Stimulated activated CD8-positive, alpha-beta memory T cell treated with anti-CD3 and anti-CD28 coated beads, Interleukin-15, amount 100 ng/mL, for 48 hours (primary cell): ENCODE measurements at places on chromosomes 5 and 9.
A peak's percentile ranks its signal among the peaks of the same experiment; 100 is the strongest.

DNA sequence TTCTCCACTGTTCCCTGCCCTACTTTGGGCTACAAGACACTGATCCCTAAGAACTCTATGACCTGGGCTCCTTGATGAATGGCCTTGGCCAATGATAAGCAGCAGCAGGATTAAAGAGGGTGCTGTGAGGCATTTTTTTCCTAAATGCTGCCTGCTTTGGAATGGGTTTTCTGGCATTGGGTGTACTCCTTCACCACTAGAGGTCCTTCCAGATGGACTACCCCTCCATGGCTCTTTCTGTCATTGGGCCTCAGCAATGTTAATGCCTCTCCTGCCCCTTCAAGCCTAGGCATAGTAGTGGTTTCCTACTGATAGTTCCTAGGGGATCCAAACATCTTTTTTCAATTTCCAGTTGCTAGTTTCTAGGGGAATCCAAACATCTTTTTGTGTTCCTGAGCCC is 319.3 kb upstream of the RPS23 start:
- no peak for DNase-seq

DNA sequence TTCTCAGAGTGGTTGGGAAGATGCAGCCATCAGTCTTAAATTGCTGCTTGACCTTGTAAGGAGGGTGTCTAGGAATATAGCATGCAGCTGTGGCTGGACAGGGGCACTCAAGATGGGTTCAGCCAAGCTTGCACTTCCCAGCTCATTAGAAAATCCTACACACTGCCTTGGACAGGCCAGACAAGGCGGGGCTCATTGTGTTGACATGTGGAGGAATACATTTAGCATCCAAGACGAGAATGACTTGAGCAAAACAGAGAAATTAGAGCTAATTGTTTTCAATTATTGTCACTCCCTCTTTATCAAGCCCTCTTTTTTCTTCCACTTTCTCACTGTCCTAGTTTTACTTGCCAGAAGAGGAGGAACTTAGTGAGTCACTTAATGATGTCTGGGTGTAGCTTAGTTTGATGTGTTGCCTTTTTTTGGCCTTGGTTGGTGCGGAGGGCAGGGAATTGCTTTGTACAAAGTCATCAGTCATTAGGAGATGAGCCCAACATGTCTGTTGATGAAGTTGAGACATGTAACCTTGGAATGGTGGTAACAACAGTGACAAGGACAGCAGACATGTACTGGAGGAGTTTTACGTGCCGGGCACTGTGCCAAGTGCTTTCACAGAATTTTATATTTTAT is 1219.3 kb upstream of the WWC1 start:
- DNase-seq: no peak

- no peak for DNase-seq
These were observed 45.5 kb downstream of the ECPAS start for GRCh38 chr9:111438541-111439235.

DNA sequence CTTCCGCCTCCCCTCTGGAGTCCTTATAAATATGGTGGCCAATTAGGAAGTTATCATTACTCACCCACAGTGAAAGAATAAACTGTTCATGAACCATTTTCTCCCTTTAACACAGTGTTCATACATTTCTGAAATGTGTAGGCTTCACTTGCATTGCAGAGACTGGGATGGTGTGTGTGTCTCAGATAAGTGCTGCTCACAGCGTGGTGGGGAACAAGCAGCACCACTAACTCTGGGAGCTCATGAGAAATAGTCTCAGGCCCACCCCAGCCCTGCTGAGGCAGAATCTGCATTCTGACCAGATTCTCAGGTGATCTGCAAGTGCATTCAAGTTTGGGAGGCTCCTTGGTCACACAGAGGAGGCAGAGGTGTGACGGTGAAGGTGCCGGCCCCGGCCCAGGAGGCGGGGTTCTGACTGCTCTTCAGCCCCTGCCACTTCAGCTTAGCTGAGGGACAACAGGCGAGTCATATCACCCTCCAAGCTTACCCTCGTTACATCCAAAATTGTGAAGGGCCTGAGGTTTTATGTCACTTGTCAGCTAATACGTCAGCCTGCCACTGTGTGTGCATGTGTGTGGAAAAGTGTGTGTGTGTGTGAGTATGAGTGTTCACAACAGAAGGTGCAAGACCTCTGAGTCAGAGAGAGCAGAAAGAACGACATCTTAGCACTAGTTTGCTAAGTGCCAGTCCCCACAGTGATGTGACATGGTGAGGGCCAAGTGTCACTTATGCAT is 34.7 kb downstream of the DAP start:
- no peak for DNase-seq

DNA sequence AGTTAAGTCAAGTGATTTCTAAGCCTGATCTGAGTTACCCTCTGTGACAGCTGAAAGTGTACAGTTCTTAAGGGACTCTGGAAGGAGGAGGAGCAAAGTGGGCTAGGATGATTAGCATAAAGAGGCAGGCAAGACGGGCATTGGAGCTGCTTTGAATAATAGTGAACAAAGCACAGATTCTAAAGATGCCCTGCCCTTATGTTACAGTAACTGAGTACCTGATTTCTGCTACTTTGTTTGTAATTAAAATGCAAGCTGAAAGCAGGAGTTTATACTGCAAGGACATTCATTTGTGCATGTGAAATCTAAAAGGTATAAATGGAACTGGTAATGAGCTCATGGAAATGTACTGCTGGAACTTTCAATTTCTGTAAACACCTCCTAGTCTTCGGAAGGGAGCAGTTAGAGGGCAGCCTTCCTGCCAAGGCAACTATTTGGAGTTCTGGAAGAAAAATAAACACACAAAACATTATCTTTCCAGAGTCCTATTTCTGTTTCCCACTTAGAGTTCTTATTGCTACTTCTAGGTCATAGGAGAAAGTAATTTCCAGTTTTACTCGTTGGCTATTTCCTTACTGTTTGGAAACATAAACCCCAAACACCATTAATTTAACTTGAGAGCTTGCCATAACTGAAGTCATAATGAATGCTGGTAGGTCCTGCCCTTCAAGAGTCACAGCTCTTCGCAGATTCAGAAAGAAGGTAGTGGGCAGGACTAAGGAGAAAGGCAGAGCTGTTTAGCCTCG is at the start of gene RANBP3L:
TSS of gene RANBP3L (minus strand) at position 45 of the 746 bp plus-strand sequence. CDS start 486 bp downstream, outside the sequence.
- no peak for DNase-seq

GRCh38 chr5:98969400-98969799 is 40.6 kb upstream of the CHD1 start:
- no peak for DNase-seq

GRCh38 chr5:54845567-54845941 is 139.8 kb downstream of the ESM1 start:
- DNase-seq: no peak

DNA sequence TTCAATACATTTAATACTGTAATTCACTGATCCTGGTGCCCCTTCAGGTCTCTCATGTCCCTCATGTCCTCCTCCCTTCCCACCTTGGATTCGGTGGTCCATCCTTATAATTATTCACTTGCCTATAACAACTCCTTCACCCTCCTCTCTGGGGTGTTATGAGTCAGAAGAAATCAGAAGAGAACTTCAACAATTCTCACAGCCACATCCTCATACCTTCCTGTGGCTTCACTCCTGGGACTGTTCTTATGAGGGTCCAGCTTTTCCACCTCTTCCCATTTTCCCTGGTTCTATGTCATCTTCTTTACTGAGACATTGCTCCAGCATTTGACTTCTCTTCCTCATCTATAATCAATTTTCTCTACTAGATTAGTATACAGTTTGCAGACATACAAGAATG is 406.1 kb downstream of the NR2F1-AS1 start:
- DNase-seq: no peak

DNA sequence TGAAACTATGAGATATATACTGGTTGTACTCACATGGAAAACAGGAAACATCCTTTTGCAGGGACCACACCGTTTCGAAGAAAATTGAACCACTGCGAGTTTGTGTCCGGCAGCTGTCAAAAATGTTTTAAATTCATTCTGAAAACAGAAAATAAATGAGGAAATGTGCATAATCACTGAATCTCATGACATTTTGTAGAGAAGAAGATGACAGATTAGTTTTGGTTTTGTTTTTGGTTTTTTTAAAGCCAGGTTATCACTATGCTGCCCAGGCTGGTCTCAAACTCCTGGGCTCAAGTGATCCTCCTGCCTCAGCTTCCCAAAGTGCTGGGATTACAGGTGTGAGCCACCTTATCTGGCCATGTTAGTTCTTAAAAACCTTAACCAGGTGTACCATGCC is 3.5 kb downstream of the TXNDC8 start:
- DNase-seq: no peak

GRCh38 chr5:154117930-154118329 is 72.6 kb upstream of the GALNT10 start:
- no peak for DNase-seq

DNA sequence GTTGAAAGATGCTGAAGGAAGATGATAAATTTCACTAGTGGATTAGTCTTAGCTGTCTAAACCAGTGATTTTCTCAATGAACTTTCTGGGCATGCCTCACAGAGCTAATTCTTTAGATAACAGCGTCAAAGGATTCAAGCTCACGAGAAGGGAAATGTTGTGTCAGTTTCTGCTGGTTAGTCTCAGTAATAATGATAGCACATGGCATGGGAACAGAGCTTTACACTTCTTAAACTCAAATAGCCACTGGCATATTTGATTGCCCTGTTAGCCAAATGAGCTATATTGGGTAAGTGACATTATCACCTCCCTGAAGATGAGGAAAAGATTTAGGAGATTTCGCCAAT is 139.3 kb upstream of the NR3C1 start:
- no peak for DNase-seq

DNA sequence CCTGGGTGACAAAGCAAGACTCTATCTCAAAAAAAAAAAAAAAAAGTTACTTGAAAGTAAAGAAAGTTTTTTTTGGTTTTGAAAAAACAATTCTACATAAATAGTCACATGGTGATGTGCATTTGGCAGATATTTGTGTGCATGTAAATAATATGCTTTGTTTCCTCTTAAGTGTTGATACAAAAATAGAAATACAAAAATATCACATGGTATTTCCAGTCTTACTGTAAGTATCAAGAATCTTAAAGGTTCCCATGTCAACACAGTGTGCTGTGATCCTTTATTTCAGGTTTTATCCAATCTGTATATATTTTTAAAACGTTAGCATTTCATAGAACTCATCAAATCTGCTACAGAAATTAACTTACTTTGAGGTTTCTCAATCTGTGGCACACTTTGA is 521.9 kb downstream of the TLE4 start:
- no peak for DNase-seq

DNA sequence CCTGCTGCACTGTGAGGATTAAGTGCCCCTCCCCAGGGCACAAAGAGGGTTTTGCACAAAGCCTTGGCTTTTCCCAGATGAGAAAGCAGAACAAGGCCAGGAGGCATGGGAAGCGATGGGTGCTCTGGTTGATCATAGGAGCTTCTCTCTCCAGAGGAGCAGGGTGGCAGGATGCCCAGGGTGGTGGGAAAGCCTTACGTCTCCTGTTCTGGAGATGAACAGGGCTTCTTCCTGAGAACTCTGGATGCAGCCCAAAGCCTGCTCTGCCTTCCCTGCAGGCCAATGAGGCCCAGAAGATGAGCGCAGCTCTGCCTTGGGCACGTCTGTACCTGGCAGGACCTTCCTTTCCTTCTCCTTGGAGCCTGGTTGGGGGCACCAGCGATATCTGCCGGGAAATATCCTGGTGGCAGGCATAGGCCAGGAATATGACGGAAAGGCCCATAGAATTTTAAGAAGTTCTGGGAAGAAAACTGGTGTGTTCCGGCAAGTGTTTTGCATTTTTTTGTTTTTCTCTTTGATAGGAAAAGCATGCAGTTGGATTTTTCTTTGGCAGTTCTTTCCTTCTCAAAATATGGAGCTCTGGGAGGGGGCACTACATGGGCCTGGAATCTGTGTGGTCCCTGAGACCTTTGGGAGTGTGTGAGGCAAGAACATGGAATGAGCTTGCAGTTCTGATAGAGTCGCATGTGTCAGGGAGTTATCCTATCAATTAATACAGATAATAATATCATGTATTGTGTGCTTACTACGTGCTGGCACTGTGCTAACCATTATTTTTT is 253.2 kb upstream of the KLF4 start:
- DNase-seq: no peak

GRCh38 chr5:180648658-180649296 is 623 bp downstream of the FLT4 start:
- DNase-seq: no peak

DNA sequence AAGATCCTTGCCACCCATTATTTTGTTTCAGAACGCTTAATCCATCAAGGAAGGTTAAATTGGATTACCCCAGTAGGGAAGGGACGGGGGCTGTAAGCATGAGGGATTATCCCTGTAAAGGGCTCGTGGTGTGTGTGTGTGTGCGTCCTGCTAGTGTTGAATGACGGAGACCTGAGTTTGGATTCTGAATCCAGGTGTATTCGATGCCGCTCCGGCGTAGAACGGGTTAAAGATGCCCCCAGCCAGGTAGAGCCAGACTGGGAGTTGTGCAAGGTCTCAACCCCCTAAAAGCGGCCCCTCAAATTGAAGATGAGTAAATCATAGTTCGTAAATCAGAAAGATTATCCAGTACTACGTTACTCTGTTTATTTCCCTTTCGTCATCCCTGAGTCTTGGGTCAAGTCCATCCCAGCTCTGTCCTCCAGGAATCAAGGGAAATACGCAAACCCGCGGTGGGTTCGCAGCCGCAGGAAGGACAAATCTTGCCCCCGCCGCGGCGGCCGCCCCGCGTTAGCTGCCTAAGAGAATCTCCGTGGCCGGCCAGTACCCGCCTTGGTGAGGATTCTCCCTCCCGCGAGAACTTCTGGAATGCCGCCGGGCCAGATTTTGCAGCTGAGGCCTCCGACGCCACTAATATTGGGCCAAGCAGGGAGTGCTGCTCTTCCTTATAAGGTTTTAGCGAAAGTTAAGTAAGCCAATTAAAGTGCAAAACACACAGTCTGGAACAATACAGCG is 586 bp upstream of the MTAP start:
- DNase-seq: no peak

- peak; percentile 26 for DNase-seq
These were observed at the start of gene MYO10 for GRCh38 chr5:16936150-16936988. MYO10 (minus strand) TSS chr5:16936288; CDS start chr5:16935808, 480 bp downstream.

GRCh38 chr9:73009649-73010288 is 56.9 kb upstream of the ALDH1A1 start:
- DNase-seq: no peak

DNA sequence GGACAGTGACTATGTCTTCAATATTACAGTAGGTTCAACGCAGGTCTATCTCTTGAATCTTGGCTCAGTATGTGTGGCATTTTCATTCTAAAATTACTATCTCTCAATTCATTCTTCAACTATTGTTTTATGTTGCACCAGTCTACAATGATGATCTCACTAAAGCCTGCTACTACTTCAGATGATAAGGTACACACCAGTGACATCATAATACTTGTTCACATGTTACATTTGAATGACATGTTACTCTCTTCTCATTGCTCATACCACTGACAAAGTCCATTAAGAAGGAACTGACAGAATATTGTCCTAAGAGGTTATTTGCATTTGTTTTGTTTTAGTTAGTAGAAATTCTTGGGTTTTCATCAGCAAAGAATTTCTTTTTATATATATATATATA is 165.2 kb upstream of the ST8SIA4 start:
- no peak for DNase-seq
